ENCODE measurements at places on chromosomes 16 and 17. TPM values are rescaled to one million over a fixed set of nuclear protein-coding genes. Genes with fewer than 3 reads are reported as not detected.

- peaks cover 48% of the 10 kb centered on the region for H3K36me3 ChIP-seq
- peaks cover 3% of the 10 kb centered on the region for H3K27me3 ChIP-seq
- DNase-seq: peak; percentile 60
- H3K4me1 ChIP-seq: peaks cover 41% of the 10 kb centered on the region
- peak overlapping the region; percentile 88 for H3K4me3 ChIP-seq
Observed at GRCh38 chr17:58085039-58085715, 2.0 kb downstream of the DYNLL2 start.

DNA sequence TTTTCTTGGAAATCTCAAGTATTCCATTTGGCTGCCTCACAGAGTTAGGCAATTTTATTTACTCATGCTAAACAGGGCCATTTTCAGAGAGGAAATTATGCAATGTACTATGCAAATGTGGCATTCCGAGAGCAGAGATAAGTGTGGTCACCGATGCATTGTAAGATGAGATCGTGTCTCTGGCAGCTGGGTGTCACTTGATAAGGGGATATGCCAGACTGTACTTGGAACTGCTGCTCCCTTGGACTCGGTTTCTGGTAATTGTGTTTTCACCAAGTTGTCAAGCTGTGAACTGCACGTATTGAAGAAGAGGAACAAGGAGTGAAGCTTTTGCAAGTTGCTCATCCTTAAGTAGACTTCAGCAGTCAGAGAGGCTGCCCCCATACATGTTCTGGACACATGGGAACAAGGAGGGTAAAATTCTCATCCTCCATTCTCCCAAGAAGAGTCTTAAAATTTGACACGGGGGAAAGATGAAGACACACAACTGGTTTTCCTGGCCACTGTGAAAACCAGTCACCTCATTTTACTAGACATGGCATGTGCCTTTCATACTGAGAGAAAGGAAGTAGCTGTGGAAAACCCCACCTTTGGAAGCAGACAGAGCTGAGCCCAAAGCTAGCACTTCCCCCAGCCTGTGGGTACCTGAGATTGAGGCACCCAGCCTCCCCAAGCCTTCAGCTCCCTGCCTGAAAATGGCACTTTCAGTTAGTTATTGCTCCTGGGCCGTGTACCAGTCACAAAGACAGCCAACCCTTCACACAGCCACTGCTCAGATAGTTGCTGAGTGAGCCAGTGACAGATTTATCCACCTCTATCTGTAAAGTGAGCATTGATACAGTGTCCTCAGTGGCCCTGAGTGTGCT is 150.7 kb downstream of the SOCS1 start:
- H3K27me3 ChIP-seq: no peaks in the 10 kb centered on the region
- peak overlapping the region; percentile 73 for H3K4me3 ChIP-seq
- peaks cover 21% of the 10 kb centered on the region for H3K36me3 ChIP-seq
- peak overlapping the region; percentile 92 for H3K27ac ChIP-seq
- DNase-seq: peak; percentile 84

DNA sequence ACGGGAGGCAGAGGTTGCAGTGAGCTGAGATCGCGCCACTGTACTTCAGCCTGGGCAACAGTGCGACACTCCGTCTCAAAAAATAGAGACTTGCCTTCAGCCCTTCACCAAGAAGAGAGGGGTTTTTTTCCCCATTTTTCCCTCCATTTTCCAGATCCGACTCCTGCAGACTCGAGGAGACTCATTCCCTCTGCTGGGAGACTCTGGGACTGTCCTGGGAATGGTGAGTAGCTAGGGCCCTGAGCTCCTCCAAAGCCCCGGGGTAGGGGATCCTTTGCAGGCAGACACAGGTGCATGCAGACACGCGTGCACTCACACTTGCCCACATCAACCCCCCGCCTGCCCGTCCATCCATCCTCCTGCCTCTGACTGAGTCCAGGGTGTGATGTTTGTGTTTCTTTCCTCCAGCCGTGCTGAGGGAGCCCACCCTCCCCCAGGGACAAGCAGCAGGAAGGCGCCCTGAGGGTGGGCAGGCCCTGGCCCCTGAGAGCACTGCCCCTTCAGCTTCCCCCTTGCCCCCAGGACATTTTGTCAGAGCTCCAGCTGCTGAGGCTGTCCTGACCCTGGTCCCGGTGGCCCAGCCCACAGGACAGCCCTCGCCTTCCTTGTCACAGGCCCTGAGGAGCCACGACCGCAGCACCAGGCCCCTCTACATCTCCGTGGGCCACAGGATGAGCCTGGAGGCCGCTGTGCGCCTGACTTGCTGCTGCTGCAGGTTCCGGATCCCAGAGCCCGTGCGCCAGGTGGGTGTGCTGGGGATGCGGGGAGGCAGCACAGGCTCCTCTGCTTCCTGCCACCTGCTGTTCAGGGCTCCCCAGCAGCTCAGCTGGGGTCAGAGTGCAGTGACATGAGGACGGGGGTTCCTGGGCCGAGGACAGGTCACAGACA is 10.2 kb downstream of the ENDOV start:
- H3K27ac ChIP-seq: no peak overlapping the region
- no peak for DNase-seq
- no peaks in the 10 kb centered on the region for H3K36me3 ChIP-seq
- no peak overlapping the region for H3K4me3 ChIP-seq

DNA sequence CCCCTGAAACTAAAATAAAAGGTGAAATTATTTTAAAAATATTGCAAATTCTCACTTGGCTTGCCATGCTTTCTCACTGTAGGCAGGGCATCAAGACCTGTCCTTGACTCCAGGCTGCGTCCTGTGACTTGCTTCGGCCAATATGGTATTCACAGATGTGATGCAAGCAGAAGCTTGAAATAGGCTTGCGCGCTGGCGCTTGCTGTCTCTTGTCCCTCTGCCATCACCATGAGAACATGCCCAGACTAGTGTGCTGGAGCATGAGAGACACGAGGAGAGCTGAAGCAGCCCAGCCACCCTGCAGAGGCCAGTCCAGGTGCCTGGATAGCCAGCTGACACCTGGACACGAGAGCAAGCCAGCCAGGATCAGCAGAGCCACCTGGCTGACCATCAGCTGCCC is 21.8 kb upstream of the ZKSCAN2 start:
- H3K36me3 ChIP-seq: peaks cover 2% of the 10 kb centered on the region
- DNase-seq: no peak
- H3K4me1 ChIP-seq: peaks cover 3% of the 10 kb centered on the region
- H3K27ac ChIP-seq: no peak overlapping the region
- H3K27me3 ChIP-seq: no peaks in the 10 kb centered on the region

Gene HAP1
- total RNA-seq: 0.05 TPM

DNA sequence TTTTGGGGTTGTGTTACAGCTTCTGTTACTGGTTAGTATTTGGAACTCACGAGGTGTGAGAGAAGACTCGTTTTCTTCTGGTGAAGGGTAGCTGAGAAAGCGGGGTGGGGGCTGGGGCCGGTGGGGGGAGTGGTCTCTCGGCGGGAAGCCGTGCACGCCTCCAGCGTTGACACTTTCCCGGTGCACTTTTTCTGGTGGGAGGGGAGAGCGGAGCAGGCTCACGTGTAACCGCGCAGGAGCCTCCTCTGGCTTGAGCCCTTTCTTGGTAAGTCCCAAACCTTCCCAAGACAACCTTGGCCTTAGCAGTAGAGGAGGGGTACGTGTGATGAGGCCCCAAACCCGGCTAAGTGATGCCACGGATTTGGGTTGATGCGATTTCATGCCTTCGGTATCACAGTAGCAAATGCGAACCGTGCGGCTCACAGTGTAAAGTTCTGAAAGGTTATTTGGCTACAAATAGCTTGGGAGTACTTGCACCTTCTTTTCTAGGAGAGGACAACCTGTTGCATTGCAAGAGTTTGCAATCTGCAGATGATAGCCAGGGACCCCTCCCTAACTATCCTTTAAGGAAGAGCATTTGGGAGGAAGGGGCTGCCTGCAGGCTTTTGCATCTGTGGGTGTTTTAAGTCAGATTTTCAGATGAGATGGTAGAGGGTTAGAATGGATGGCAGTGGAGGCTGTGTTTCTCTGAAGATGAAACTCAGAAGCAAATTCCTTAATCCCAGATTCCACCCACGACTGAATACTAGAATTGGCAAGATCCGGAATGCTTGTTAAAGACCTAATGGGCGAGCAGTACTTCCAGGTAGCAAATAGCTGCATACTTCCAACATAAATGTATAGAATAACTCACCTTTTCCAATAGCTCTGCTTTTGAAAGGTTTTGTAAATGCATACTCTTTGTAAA is 1.5 kb downstream of the HLF start:
- H3K4me1 ChIP-seq: peaks cover 13% of the 10 kb centered on the region
- peaks cover 83% of the 10 kb centered on the region for H3K27me3 ChIP-seq
- peak overlapping the region; percentile 59 for H3K4me3 ChIP-seq
- DNase-seq: peak; percentile 60

Gene WDR81
- 17.6 TPM for total RNA-seq

DNA sequence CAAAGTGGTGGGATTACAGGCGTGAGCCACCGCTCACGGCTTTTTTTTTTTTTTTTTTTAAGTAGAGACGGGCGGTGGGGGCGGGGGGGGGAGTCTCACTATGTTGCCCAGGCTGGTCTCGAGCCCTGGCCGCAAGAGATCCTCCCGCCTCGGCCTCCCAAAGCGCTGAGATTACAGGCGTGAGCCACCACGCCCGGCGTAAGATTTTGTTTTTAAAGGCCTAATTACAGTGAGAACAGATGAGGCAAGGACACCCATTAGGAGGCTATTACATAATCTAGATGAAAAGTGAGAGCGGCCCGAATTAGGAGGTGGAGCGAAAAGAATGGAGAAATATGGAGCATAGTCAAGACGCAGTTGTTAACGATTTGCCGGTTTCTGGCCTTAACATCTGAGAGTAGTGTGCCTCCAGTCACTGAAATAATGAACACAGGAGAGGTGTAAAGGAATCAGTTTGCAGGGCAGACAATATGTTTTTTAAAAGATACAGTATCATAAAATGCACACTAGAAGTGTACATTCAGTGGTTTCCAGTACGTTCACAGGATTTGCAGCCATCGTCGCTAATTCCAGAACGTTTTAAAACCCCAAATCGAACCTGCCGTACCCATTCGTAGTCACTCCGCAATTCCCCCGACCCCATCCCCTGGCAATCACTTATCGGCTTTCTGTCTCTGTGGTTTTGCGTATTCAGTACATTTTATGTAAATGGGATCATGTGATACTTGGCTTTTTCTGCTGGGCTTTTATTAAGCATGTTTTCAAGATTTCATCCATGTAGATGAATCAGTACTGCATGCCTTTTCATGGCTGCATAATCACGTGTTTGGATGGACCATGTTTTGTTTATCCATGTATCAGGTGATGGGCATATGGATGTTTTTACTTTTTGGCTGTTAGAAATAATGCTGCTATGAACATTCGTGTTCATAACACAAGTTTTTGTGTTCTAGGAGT is 1.4 kb upstream of the SLX4 start:
- no peak for DNase-seq
- H3K27me3 ChIP-seq: no peaks in the 10 kb centered on the region
- peaks cover 42% of the 10 kb centered on the region for H3K4me1 ChIP-seq
- H3K27ac ChIP-seq: peak overlapping the region; percentile 52
- H3K4me3 ChIP-seq: peak overlapping the region; percentile 99

DNA sequence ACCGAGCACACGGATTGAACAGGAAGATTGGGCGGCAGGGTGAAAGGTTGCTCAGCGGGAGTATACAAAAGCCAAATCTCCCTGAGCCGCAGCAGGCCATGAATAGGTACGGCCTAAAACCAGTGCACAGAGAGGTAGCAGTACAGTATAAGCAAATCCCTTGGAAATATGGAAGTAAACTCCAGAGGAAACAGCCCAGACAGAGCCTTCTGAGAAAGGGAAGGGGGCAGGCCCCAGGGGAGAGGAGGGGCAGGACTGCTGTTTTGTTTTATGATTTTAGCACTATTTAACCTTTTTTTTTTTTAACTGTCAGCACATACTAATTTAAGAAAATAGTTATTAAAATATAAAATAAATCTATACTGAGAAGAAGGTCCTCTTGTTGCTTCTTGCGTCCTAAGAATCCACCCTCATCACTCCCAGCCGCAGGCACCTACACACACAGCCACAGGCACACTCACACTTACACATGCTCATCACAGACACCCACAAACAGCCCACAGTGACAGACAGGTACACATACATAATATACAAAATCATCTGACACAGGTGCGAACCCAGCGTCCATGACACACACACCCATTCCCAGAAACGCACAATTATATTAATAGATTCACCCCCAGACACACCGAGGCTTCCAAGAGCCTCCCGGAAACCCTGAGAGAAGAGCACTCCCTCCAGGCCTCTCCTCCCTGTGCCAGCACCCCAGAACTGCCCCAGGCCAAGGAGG is 12.8 kb downstream of the PLXDC1 start:
- H3K4me1 ChIP-seq: no peaks in the 10 kb centered on the region
- no peak overlapping the region for H3K4me3 ChIP-seq
- H3K27ac ChIP-seq: no peak overlapping the region
- H3K36me3 ChIP-seq: no peaks in the 10 kb centered on the region
- H3K27me3 ChIP-seq: peaks cover 3% of the 10 kb centered on the region
- DNase-seq: no peak

Gene KRT17
- total RNA-seq: not detected

GRCh38 chr16:83928341-83929055 is 24.5 kb upstream of the OSGIN1 start:
- no peak for DNase-seq
- no peaks in the 10 kb centered on the region for H3K27me3 ChIP-seq
- H3K27ac ChIP-seq: no peak overlapping the region
- H3K4me1 ChIP-seq: no peaks in the 10 kb centered on the region
- no peak overlapping the region for H3K4me3 ChIP-seq

GRCh38 chr17:35713069-35713728 is 18.2 kb upstream of the RASL10B start:
- peaks cover 8% of the 10 kb centered on the region for H3K4me1 ChIP-seq
- H3K27ac ChIP-seq: no peak overlapping the region
- H3K36me3 ChIP-seq: peaks cover 33% of the 10 kb centered on the region
- H3K4me3 ChIP-seq: no peak overlapping the region
- DNase-seq: no peak

Gene CHST6
- total RNA-seq: not detected

- H3K36me3 ChIP-seq: no peaks in the 10 kb centered on the region
- no peak overlapping the region for H3K27ac ChIP-seq
- H3K27me3 ChIP-seq: peaks cover 4% of the 10 kb centered on the region
- H3K4me3 ChIP-seq: no peak overlapping the region
- peaks cover 2% of the 10 kb centered on the region for H3K4me1 ChIP-seq
Observed at GRCh38 chr16:4561596-4561995, 5.5 kb downstream of the C16orf96 start.

DNA sequence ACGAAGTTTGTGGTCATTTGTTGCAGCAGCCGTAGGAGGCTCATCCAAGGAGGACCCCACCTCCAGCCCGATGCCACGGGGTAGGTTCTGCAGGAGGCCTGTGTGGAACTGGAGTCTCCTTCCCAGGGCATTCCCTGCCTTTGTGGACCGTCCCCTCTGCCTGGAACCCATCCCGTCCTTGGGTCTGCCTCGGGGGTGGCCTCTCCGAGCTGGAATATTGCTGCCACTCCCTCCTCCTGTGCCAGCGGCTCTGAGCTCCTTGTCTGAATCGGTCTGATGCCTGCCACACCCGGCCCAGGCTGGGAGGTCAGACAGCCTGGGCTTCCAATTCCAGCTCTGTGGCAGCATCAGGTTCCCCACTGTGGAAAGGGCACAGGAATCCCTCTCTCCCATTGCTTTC is 18.8 kb downstream of the DOC2B start:
- no peaks in the 10 kb centered on the region for H3K27me3 ChIP-seq
- H3K4me1 ChIP-seq: no peaks in the 10 kb centered on the region
- no peak overlapping the region for H3K4me3 ChIP-seq
- no peaks in the 10 kb centered on the region for H3K36me3 ChIP-seq
- no peak for DNase-seq

GRCh38 chr16:29848420-29849297 is 14.4 kb downstream of the CDIPT start:
- H3K27ac ChIP-seq: no peak overlapping the region
- no peaks in the 10 kb centered on the region for H3K27me3 ChIP-seq
- peak; percentile 95 for DNase-seq
- peaks cover 2% of the 10 kb centered on the region for H3K4me1 ChIP-seq
- H3K36me3 ChIP-seq: peaks cover 39% of the 10 kb centered on the region

Gene SERPINF2
- 0.16 TPM for total RNA-seq

Gene TMC8
- total RNA-seq: 231 TPM

GRCh38 chr16:88619859-88620815 is 18.2 kb upstream of the IL17C start:
- peaks cover 27% of the 10 kb centered on the region for H3K36me3 ChIP-seq
- peak overlapping the region; percentile 38 for H3K4me3 ChIP-seq
- peak; percentile 87 for DNase-seq
- H3K27me3 ChIP-seq: no peaks in the 10 kb centered on the region

Measured in activated CD4-positive, alpha-beta T cell treated with anti-CD3 and anti-CD28 coated beads, Interleukin-2, amount 10 ng/mL, durations not matched to agents 24 days and 14 days (primary cell).